ENCODE measurements at places on chromosomes 4 and X. TPM values are rescaled to one million over a fixed set of nuclear protein-coding genes. Genes with fewer than 3 reads are reported as not detected.
A peak's percentile ranks its signal among the peaks of the same experiment; 100 is the strongest.

GRCh38 chrX:97850911-97851310 is 967.2 kb downstream of the RPA4 start:
- H3K27ac ChIP-seq = no peak overlapping the region
- no peak overlapping the region for H3K4me3 ChIP-seq
- H3K4me1 ChIP-seq = no peaks in the 10 kb centered on the region
- DNase-seq = no peak
- no peaks in the 10 kb centered on the region for H3K27me3 ChIP-seq
- no peaks in the 10 kb centered on the region for H3K36me3 ChIP-seq

DNA sequence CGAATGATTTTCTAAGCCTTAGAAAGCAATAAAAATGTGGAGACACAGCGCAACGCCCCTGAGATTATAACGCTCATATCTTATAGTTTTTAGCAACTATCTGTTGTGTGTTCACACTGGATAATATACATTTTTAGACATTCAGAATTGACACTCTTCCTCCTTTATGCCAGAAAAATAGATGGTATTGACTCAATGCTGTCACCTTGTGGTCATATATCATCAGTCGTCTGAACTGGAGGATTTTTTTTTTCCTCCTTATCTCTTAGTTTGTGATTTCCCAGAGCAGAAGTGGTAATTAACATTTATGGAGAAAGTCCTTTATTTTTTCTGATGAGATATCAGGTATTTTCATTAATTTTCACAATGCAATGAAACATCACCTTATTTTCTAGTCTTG is 759.6 kb downstream of the RAB28 start:
- no peaks in the 10 kb centered on the region for H3K27me3 ChIP-seq
- no peaks in the 10 kb centered on the region for H3K4me1 ChIP-seq
- no peak overlapping the region for H3K27ac ChIP-seq
- H3K36me3 ChIP-seq = no peaks in the 10 kb centered on the region
- no peak overlapping the region for H3K4me3 ChIP-seq
- DNase-seq = peak; percentile 3

GATA1 gene
- not detected for total RNA-seq

GAGE12F gene
- not detected for total RNA-seq

USP51 gene
- total RNA-seq = not detected
